NCI-H524 treated with DMSO at 0.1 percent for 48 hours (cell line): ENCODE measurements at places on chromosomes 3 and 15.

DNA sequence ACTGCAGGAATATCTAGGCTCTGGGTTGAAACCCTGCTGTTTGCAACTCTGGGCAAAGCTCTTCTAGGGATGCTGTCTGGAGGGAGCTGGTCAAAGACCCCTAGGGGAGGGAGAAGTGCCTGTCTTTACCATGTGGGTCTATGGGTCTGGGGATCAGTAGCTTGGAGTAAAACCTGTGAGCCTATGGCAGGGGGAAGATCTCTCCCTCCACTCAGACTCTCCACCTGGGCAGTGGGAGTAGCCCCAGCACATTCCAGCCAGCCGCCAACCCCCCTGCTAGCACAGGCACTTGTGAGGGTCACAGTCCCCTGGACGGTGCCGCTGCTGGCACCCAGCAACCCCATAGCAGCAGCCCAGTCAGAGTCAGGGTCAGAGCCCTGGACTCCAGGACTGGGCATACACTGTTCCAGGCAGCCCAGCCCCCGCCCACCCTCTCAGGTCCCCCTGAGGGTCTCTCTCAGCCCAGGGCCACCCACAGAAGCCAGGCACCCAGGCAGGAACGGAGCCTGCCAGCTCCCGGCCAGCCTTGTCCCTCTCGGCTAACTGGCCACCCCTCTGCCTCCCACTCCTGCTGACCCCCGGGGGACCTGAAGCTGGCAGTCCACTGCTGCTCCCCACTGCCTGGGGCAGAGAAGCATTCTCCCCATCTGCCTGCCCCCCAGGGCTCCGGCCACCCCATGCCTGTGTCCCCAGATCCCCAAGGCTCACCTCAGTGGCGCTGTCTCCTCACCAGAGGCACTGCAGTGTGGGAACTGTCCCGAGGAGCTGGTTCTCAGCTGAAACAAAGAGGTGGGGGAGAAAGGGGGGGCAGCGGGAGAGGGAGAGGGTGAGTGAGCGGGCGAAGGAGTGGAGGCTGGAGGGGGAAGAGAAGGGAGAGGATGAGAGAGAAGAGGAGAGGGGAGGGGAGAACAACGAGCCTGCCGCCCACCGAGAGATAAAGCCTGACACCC, 10.8 kb downstream of the GLYCTK start:
- no peak for DNase-seq

DNA sequence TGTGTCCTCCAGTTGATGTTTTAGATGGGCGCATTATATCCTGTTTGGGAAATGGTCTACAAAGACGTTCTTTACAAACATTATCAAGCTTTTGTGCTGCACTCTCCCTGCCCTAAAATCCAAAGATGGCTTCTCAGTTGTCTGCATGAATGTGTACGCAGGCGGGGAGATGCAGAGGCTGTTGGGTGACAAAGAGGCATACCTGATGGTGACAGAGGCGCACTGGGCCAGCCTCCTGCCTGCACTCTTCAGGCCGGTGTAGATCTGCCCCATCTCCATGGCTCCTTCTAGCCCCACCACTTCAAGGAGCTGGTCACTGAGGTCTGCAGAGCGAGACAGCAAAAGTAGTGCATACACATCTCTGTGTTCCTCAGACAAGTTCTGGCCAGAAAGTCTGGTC, 55.8 kb upstream of the ETV5 start:
- no peak for DNase-seq

DNA sequence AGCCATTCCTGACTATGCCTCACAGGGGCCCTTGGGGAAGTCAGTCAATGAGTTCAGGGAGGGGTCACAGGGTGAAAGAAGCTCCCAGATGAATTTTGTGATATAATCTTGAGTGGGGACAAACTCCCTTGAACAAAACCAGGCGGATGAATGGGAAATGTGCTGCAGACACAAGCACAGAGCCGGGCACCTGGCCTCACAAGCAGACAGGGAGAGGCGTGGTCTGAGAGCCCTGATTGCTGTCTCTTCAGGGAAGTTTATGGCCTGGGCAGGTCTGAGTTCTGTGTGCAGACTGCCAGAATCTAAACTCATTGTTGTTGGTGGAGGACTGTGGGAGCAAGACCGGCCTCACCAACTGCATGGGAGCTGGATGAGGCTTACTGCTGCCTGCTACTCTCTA, 591.8 kb downstream of the EPHA3 start:
- DNase-seq: no peak

GRCh38 chr3:180176059-180176458, 139.3 kb upstream of the PEX5L start:
- no peak for DNase-seq

DNA sequence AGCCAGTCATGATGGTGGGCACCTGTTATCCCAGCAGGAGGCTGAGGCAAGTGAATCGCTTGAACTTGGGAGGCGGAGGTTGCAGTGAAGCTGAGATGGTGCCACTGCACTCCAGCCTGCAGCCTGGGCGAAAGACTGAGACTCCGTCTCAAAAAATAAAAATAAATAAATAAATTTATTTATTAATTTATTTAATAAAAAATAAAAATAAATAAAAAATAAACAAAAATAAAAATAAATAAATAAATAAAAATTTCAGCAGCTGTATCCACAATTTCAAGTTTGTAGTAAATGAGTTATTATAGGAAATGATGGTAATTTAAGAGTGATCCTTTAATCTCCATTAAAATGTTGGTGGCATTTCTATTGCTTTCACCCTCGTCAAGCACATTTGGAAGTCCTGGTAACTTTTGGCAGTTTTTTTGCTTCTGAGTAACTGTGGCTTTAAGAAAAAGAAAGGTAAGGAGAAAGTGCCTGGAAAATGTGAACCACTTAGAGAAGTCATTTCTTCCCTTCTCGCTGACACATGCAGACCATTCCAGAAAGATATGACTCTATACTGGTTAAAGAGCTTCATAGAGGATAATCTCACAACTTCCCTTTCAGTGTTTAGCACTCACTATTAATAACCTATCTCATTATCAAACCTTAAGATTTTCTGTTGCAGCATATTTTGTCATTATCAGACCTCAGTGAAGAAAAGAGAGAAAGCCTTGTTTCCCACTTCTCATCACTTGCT, 296.6 kb downstream of the TIGIT start:
- DNase-seq: no peak

GRCh38 chr3:194686816-194687637, 1.3 kb downstream of the FAM43A start:
- no peak for DNase-seq

GRCh38 chr3:72127844-72128243, 342.9 kb upstream of the PROK2 start:
- no peak for DNase-seq

GRCh38 chr3:58084788-58085543, 76.7 kb downstream of the FLNB start:
- no peak for DNase-seq

- DNase-seq: no peak
Measured at GRCh38 chr15:55197362-55197705, 593 bp upstream of the RSL24D1 start.

DNA sequence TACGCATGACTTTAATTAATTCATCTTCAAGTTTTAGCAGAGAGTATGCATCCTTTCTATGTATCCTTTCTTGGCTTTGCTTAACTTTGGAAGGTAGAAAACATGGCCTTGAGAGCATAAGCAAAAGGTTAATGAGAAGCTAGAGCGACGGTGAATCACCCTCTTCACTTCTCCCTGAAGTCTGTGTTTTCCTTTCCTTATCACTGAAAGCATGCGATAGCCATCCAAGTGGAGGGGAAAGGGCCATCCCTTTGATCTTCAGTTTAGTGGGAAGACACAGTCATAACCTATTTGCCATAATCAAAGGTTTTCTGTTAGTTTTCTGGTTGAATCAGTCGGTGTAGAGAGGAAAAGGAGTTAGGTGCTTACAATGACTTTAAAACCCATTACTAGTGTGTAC, 354.0 kb upstream of the ROBO2 start:
- no peak for DNase-seq

GRCh38 chr15:28192772-28193171, 93.7 kb upstream of the OCA2 start:
- no peak for DNase-seq

- no peak for DNase-seq
Measured at GRCh38 chr3:161946443-161946960, 449.9 kb downstream of the OTOL1 start.

DNA sequence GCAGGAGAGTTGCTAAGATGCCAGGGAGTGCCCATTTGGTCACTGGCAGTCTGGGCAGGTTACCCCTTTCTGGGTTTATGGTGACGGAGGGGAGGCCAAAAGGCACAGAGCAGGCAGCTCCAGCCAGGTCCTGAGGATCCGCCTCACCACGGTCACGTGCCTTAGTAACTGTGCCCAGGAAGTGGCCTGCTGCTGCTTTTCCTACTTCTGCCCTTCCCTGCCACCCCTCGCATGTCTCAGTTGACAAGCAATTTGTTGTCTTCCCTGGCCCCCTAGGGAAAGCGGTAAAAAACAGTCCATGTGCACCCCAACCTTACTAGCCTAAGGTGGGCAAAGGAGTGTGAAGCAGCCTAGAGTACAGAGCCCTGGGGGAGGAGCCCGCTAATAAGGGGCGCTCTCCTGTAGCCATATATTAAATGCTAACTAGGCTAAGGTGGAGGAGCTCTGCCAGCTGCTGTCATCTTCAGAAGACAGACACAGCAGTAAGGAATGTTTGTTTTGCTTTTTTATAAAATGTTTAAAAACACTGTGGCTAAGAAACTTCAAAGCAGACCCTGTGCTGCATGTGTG, 9.1 kb upstream of the LIPH start:
- DNase-seq: no peak

- DNase-seq: no peak
Measured at GRCh38 chr3:13318626-13319470, 101.3 kb downstream of the NUP210 start.
